ENCODE measurements at places on chromosomes 2 and 18.

DNA sequence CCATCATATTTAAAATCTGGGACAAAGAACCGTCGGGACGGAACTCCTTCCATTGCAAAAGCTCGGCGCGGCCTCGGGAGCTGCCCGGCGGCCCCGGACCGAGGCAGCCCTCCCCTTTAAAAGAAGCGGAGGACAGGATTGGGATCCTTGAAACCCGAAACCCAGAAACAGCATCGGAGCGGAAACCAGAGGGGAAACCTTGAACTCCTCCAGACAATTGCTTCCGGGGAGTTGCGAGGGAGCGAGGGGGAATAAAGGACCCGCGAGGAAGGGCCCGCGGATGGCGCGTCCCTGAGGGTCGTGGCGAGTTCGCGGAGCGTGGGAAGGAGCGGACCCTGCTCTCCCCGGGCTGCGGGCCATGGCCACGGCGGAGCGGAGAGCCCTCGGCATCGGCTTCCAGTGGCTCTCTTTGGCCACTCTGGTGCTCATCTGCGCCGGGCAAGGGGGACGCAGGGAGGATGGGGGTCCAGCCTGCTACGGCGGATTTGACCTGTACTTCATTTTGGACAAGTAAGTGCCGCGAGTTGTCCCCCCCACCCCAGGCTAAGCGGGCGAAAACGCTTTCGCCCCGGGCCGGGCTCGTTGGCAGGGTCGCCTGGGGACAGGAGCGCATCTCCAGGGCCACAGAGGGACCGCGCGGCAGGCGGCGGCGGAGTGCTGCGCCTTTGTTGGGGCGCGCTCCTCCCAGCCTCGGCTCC, at the start of gene ANTXR1:
ANTXR1 (plus strand) TSS at position 38 of the 698 bp plus-strand sequence; CDS start at position 359, 321 bp downstream.
- DNase-seq, result no peak

GRCh38 chr2:143717053-143717452, 587.8 kb downstream of the ARHGAP15 start:
- no peak for DNase-seq

DNA sequence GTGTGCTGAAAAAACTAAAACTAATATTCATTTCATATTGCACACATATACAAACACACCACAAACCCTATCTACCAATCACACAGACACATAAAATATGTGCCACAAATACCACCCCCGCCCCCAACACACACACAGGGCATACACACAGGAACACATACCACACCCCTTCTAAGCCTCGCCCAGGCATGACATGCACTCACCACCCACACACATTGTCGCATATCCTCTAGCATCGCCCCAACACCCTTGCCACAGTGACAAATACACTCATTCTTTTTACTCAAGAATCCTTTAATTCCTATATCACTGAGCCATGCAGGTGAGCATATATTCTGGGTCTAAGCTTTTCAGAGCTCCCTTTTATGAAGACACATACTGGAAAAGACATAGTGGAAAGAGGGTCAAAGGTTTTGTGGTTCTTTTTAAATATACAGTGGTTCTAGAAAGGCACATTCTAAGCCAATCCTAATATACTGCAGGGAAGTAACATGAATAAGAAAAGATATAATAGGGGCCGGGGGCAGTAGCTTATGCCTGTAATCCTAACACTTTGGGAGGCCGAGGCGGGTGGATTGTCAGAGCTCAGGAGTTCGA, 24.5 kb upstream of the LCLAT1 start:
- DNase-seq, result no peak

DNA sequence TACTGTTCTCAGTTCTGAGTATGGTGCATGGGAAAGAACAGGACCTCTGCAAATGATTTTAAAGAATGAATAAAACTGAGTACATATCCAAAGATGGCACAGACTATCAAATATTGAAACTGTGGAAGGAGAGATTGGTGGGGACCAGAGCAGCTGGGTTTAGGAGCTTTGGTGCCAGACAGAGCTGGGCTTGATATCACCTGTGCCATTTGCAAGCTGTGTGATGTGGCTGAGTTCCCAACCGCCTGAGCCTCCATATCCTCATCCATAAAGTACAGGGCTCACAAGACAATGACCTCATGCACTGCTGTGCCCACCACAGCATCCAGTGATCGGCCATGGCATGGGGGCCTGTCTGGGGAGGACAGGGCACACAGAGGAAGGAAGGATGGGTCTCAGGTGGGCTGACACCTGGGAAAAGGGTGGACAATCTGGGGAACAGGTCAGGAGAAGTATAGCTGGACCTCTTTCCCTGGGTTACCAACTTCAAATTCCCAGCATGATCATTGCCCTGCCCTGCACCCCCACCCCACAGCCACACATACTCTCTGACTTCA, 83.9 kb upstream of the RAB6C start:
- no peak for DNase-seq

DNA sequence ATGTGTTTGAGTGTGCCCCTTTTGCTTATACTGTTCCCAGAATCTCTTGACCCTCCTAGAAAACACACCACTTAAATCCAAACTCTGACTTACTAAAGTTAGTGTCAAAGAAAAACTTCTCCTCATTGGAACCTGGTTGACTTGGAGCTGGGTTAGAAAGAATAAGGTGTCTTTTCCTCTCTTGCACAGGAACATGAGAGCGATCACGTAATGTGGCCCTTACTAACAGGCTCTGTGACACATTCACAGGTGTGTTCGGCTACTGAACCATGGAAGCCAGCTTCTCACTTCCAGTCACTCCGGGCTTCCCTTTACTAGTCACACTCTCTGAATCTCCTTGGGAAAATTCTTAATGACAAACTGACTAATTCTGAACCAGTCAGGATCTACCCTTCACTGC, 5.4 kb upstream of the POU3F3 start:
- no peak for DNase-seq

All from dorsolateral prefrontal cortex (tissue), 122 donors.